Fibroblast of skin of right quadriceps (primary cell): ENCODE measurements at places on chromosomes 2 and 18.

GRCh38 chr2:190507135-190507534 is 27.4 kb downstream of the NEMP2 start:
- no peak for DNase-seq

DNA sequence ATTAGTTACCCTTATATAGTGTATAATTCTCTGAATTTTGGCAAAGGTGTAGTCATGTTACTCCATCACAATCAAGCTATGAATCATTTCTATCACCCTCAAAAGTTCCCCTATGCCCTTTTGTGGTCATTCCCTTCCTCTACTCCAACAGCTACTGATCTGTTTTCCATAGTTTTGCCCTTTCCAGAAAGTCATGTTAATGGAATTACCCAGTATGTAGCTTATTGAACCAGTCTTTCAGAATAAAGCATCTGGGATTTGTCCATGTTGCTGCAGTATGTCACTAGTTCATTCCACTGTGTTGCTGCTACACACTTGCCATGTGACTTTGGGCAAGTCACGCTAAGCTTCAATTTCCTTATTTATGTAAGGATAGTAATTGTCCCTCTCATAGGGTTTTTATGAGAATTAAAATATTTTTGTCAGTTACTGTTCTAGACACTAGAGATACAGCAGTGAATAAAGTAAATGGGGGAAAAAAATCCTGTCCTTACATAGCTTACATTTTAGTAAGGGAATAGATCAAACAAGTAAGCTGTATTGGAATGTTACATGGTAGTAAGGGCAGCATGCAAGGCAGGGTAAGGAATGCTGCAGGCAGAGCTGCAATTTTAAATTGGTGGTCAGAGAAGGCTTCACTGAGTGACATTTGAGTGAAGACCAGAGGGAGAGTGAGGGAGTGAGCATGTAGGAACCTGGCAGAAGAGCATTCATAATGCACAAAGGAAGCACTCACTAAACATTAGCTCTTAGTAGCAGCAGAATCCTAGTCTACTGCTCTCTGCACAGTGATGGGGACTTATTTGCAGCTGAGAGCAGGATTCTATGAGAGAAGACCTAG is 80.3 kb upstream of the TSPYL6 start:
- peak; percentile 85 for DNase-seq

GRCh38 chr2:211401328-211401727 is 844.9 kb downstream of the CPS1 start:
- DNase-seq = no peak

GRCh38 chr18:78390348-78390951 is 589.2 kb upstream of the SALL3 start:
- DNase-seq = no peak

- DNase-seq = no peak
Measured at GRCh38 chr2:217804338-217804737, 198.5 kb downstream of the TNS1 start.

GRCh38 chr2:239253701-239254436 is 147.0 kb downstream of the HDAC4 start:
- no peak for DNase-seq

GRCh38 chr2:33108483-33109443 is 162.0 kb downstream of the LTBP1 start:
- DNase-seq = peak; percentile 54

- DNase-seq = peak; percentile 96
Measured at GRCh38 chr2:207487650-207488311, 42.0 kb upstream of the CREB1 start.

- no peak for DNase-seq
Measured at GRCh38 chr2:233354971-233355574, 779 bp downstream of the DGKD start.
